ENCODE measurements at places on chromosomes 1 and 21. TPM values are rescaled to one million over a fixed set of nuclear protein-coding genes. Genes with fewer than 3 reads are reported as not detected.

DNA sequence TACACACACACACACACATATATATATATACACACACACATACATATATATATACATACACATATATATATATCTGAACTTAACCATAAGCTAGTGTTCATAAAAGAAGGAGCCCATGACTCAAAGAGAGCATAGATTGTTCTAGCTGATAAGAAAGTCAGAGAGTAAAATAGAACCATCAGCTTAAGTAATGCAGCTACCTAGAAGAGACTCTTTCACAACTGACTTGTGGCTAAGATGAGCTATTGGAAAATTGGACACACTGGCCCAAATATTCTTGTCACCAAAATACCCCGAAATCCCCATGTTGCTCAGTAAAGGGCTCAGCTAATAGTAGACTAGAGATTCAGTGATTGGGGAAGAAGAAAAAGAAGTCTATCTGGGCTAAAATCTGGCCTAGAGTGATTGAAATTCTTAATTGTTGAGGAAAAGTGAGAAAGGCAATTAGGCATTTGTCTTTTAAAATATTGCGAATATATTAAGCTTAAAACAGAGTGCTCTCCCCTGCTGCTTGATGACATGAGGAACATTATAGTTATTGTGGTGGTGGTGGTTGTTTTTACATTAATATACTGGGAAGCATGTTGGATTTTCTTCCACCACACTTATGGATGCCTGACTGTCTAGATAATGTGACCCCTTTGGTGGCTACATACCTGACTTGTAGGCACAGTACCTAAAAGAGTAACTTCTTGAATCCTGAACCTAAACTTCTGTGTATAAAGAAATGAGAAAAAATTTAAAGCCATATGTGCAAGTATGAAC, 6.3 kb downstream of the SLAMF1 start:
- no peak for DNase-seq

DNA sequence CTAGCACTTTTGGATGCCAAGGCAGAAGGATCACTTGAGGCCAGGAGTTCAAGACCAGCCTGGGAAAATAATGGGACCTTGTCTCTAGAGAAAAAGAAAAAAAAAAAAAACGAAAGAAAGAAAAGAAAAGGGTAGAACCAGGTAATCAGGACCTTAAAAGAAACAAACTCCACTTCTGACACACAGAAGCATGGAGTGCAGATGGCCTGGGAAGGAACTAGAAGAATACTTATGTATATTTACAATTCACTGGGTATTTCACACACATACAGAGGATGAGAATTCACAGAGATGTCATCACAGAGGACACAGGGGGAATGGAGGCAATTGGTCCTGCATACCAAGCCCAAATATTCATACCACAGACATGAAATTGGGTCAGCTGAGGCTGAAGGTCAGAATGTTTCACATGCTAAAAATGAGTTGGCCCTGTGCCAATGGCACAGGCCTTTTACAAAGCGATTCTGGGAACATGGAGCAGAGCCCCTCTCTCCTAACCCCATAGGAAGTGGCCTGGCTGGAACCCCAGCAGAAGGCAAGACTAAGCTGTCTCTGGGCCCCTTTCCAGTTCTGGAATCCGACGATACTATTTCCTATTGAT, 4.4 kb downstream of the B4GALT3 start:
- no peak for DNase-seq

GRCh38 chr1:118201524-118201923, 16.5 kb upstream of the SPAG17 start:
- DNase-seq: no peak

DNA sequence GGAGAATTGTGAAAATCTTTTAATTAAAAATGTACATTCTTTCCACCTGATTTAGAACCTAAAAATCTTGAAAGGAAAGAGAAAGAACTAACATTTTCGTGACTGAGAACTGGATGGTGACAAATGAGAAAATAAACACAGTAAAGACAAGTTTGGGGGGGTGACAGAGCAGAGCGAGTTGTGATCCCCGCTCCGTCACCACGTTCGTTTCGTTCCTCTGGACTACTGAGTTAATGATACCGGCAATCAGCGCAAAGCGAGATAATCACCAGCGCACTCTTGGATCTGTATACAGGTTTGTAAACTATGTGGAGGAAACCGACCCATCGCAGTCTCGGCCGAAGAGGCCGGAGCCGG, 31.2 kb upstream of the CFAP126 start:
- DNase-seq: no peak

- DNase-seq: no peak
Measured at GRCh38 chr1:39087435-39087834, 61.3 kb downstream of the NDUFS5 start.

The TFAP2E gene
- total RNA-seq: 1.9 TPM

The FCRL1 gene
- not detected for total RNA-seq

The TTC13 gene
- total RNA-seq: 18.8 TPM

Measured in activated T-cell treated with anti-CD3 and anti-CD28 coated beads, Interleukin-2, amount 50 U/mL, for 72 hours (primary cell).